ENCODE measurements at places on chromosomes 7 and 10.

- DNase-seq, result no peak
These were observed 17.7 kb downstream of the AGAP3 start for GRCh38 chr7:151103973-151104372.

DNA sequence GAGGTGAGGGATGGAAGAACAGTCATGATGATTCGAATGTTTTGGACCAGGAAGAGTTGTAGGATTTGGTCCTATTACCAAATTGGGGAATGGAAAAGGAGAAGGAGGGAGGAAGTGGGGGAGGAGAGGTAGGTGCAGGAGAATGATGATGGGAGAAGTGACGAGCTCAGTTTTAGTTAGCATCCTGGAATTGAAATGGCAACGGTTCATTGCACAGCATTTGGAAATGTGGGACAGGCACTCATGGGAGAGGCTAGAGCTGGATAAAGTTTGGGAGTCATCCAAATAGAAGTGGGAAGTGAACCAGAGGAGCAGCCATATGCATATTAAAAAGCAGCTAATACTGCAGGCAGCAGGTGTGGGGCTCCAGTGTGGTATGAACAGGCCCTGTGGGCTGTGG is 253.6 kb downstream of the SORCS3 start:
- DNase-seq, result no peak

DNA sequence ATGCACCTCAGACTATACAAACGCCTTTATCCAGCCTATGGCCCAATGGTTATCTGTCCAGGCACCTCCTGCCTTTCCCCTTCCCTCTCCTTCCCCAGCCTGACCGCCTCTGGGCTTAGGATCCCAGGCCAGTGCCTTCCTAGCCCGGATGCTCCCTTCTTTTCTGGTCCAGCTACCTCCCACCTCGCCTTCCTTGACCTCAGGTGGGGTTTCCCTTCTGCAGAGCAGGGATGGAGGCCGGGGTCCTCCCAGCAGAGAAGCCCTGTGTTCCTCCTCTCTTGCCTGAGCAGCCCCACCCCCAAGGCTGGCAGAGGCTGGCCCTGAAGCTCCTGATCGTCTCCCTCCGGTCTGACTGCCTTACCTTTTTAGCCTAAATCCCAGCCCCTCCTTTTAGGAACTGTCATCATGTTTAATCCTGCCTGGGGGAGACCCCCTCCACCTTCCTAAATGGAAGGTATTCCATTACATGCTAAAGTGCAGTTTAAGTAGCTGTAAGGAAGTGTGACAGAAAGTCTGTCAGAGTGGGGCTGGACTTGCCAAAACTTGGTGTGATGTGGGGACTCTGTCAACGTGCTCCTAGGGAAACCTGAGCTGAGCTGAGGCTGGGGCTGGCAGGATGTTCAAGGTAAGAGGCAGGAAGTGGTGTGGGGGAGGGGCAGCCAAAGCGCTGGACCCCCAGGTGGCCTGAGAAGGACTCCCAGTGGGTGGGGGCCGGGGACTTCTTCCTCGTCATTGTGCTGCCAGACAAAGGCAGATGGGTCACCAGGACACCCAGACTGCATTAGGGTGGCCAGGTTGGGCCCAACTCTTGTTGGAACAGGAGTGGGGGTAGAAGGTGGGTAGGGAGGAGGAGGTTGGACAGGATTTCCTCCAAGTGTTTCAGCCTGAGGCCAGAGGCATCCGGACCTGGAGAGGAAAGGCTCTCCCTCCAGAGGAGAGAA is 39.5 kb downstream of the LBX1 start:
- DNase-seq, result no peak

GRCh38 chr7:117683430-117684175 is 189.6 kb downstream of the CTTNBP2 start:
- DNase-seq, result no peak

DNA sequence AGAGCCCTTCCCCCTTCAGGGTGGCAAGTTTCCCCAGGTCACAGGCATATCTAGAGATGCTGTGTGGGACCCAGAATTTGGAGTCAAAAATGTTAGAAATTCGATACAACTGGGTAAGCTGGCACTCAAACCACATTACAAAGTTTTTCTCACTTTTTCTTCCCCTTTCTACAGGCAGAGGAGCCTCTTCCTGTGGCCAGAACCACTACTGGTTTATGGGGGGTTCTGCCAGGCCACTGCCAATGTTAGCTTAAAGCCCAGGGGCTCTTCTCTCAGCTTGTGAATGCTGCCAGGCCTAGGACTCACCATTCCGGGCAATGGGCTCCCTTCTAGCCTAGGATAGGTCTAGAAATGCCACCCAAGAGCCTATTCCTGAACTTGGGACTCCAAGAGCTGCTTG is 617.9 kb upstream of the PHF14 start:
- no peak for DNase-seq

GRCh38 chr7:32039000-32039756 is 31.0 kb downstream of the PDE1C start:
- DNase-seq, result no peak

- DNase-seq, result no peak
These were observed 238.9 kb downstream of the CAMK1D start for GRCh38 chr10:12588091-12588860.

DNA sequence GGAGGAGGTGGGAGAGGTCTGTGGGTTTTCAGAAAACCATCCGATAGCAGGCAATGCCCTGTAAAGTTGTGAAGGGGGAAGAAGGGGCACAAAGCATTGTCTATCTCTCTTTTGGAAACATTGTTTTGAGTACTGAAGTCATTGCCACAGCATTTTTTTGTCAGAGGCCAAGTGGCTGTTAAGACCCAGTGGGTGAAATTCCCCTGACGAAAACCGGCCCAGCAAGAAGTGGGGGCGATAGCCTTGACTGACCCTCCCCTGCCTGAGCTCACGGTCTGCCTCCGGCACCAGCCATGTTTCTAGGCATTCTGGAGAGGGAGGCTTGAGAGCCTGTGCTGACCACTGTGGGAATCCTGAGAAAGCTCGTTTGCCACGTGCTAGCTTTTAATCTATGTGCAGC is 144.7 kb downstream of the RPS24 start:
- DNase-seq, result no peak

DNA sequence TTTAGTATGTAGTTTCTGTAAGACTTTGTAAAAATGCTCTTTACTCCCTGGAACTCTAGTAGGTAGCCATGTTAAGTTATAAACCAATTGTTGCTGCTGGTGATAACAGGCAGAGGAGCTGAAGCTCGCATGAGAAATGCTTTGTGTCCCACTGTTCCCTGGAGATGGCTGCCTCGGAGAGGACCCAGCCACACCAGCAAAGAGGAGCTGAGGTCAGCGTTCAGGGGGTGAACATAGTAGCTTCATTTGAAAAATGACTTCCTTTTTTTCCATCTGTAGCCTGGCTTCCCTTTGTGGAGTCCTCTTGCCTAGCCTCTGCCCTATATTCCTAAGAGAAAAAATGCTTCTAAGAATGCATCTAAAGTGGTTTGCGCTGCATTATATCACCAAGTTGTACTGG is 20.3 kb downstream of the CELF2 start:
- DNase-seq, result no peak

GRCh38 chr10:77636967-77637531 is 559 bp downstream of the KCNMA1 start:
- no peak for DNase-seq

DNA sequence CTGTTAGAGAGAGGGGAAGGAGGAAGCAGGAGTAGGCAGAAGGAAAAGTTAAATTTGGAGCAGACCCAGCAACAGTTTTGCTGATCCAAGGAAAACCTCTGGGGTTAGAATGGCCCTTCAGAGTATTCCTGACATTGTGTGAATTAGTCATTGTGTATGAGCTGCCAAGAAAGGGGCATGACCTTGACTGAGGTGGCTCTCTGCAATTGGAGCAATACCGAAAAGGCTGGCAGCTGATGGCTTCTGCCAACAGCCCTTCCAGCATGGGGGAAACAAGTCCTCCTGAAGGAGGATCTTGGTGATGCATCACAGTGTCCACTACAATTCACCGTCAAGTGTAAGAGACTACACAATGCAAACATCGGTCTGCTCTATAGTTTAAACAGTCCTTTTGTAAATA is 20.6 kb upstream of the WASL start:
- DNase-seq, result no peak

GRCh38 chr10:49068209-49068608 is 47.1 kb downstream of the VSTM4 start:
- DNase-seq, result no peak

- DNase-seq, result no peak
These were observed 35.0 kb downstream of the DNAJC12 start for GRCh38 chr10:67802767-67803538.

DNA sequence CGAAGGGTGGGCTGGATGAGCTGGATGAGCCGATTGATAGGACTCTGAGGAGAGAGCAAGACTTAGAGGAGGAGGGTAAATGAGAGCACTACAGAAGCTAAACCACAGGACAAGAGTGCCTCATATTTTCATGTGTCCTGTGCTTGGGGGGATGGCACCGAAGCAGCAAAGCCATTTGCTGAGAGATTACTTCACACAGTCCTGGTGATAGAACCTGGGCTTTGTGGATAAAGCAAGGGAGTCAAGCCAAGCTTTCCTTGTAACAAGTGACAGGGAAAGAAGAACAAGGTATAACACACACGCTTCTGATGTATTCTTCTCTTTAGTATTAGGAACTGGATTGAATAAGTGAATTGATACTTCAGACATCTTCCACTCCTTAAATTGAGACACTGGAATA is 253.7 kb downstream of the ANKRD7 start:
- no peak for DNase-seq

DNA sequence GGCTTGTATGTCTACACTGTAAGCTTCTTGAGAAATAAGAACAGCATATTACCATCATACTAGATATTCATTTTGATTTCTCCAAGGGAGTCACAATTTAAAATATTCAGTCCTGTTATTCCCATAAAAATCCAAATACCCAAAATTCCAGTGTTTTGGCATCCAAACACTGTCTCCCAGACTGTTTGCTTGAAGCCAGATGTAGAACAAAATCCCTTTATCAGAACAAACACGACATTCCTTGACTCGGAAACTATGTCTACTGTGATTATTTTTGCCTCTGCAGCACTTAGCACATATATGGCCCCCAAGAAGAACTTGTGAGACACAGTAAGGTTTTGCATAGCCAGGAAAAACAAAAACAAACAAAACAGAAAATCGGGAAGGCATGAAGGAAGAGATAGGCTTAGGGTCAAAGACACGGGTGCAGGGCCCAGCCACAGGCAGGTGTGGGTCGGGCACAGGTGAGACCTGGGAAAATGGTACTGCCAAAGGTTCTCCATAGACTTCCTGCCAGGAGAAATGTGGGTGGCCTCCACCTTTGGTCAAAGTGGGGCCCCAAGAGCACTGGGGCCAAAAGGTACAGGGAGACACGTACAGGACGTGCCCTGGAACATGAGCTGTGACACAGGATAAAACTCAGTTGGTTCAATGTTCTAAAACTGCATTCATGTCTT is 36.5 kb downstream of the CPXM2 start:
- DNase-seq, result no peak

DNA sequence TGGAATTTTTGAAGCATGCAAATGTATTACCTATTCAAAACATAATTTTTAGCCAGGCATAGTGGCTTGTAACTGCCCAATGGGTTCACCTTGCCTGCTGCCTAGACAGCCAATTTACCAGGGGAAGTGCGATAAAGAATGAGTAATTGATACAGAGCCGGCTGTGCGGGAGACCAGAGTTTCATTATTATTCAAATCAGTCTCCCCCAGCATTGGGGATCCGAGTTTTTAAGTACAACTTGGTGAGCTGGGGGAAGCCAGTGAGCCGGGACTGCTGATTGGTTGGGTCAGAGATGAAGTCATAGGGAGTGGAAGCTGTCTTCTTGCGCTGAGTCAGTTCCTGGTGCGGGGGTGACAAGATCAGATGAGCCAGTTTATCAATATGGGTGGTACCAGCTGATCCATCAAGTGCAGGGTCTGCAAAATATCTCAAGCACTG is 29.1 kb upstream of the NRBF2 start:
- peak; percentile 6 for DNase-seq

DNA sequence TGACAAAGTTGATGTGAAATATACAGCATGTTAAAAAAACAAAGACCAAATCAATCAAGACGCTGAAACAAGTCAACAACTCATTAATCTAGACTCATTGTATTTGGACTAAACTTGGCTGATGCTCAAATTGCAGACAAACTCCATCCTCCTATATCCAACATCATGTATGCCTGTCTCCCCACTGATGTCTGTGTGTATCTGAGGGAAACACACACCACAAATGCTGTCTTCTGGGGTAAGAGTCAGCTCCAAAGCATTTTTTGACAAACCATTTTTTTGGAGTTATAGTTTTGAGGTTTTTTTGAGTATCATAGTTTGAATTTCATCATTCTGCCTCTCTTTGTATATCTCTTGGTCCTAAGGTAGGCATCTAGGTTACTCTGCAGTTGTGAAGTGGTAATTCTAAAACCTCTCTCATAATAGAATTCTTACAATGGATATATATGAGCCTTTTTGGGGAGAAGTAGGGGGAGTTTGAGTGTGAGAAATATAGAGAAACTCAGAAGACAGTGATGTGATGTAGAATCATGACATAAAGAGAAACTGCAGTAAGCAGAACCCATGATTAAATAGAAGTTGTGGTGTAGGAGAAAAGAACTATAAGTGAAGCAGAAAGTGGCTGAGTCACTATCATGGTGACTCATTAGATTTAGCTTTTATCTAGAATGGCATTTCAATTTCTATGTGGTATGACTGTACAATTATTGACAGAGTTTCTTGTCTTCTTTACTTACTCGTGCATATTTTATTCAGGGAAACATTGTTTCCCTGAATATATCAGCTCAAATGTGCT is 1531.1 kb upstream of the LRRTM3 start:
- DNase-seq, result no peak

GRCh38 chr7:132354527-132354926 is 221.7 kb downstream of the PLXNA4 start:
- DNase-seq, result no peak

DNA sequence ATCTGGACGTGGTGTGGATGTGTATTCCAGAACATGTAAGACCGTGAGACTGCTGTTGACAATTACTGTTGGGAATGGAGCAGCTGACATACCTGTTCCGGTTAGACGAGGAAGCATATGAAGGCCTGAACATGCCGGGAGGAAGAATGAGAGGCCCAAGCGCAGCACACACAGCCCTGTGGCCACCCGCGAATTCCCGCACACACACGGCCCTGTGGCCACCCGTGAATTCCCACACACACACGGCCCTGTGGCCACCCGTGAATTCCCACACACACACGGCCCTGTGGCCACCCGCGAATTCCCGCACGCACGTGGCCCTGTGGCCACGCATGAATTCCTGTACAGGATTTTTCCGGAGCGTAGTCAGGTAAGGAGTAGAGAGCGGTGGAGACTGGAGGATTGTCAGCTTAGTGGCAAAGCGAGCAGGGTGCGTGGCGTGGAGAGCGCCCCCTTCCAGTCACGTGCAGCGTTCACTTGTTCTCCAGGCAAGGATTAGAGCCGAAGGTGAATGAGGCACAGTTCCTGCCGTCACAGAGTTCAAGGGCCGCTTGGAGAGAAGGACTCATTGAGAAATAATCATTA is 9.5 kb upstream of the SUN1 start:
- DNase-seq, result no peak

GRCh38 chr7:142440906-142441411 is 183.1 kb upstream of the PRSS58 start:
- DNase-seq, result no peak

DNA sequence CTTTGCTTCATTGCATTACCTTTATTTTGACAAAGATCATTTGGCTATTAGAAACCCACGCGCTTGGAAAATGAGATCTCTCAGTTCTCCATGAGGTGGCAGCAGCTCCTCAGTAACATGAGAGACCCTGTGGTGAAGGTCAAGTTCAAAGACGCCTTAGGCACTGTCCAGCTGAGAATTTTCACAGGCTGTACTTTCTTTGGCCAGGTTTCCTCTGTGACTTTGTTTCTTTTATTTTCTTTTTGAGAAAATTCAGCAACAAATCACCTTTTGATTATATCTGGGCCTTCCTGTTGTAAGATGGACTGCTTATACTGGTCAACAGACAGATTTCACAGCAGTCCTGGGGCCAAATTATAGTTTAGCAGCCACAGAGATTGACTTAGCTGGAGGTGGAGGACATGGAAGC is 54.5 kb downstream of the RAB18 start:
- no peak for DNase-seq
